ENCODE measurements at places on chromosomes 5 and 9.

GRCh38 chr5:85591311-85591710 is 1026.4 kb upstream of the COX7C start:
- DNase-seq = no peak

GRCh38 chr9:8844549-8844948 is 1045.0 kb upstream of the DMAC1 start:
- no peak for DNase-seq

GRCh38 chr9:133046900-133047295 is 14.9 kb upstream of the CEL start:
- DNase-seq = no peak

DNA sequence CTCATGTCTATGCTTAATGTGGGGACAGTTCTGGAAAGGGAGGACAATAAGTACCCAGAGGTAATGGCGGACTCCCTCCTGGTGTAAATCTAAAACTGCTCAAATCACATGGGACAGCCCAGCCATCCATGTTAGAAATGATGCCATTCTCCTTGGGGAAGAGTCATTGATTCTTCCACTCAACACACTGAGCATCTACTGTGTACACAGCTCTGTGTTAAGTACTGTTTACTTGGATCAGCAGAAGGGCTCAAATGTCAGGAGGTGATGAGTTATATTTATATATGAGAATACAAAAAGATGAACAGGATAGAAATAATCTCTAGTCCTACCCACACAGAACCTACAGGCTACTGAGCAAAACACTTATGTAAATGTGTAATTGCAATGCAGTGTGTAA is 31.8 kb upstream of the NANS start:
- DNase-seq = no peak

DNA sequence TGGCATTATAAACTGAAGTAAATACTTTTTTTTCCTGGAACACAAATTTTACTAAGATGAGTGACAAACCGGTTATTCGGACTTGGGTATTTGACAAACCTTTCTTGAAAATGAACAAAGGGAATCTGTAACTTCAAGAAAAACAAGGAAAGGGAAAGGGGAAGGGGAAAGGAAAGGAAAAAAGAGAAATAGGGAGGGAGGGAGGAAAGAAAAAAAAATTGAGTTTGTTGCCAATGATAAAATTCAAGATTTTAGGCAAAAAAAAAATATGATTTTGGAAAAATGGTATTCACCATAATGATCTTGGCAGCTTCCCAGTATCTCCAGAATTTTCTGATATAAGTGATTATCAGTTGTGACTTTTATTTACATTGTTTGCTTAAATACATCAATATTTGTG is 1.6 kb upstream of the TTC33 start:
- no peak for DNase-seq

Data from CD4-positive, alpha-beta T cell treated with Interleukin-15 for 1 hour (primary cell).